ENCODE measurements at places on chromosomes 16 and 17.

DNA sequence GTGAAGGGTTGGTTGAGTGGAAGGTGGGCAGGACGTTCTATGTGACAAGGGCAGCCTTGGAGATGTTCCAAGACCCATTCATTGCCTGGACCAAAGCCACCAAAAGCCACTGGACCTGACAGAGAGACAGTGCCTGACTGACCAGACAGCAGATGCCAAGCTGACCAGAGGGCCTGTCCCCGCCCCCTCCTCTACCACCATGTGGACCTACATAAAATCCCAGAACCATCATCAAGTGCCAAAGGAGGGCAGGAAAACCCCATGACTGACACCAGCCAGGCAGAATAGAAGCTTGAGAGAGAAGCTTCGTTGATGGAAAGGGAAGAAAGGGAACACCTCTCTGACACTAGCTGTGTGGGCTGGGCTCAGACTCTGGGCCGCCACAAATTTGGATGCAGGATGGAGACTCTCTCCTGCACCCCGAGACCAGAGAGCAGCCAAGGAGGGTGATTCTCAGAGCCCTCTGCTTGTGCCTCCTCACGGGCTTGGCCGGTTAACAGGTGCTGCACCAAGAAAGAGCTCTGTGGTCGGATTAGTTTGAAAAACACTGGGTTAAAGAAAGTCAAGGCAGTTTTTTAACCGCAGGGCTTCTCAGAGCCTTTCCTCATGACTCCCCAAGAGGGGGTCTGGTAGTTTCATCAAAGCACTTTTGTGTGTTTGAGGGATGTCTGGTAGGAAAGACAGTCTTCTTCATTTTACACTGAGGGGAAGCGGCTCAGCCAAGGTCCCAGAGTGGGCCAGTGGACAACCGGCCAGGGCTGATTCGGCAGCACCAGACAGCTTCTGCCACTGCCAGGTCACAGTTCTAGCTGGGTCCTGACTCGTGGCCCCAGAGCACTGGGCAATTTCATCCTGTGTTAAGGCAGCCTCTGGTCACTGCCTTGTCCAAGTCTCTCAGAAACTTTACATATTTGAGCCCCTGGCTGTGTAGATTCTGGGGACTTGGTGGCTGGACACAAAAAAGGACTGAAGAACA is 1.7 kb downstream of the TNFRSF13B start:
- no peak for DNase-seq

DNA sequence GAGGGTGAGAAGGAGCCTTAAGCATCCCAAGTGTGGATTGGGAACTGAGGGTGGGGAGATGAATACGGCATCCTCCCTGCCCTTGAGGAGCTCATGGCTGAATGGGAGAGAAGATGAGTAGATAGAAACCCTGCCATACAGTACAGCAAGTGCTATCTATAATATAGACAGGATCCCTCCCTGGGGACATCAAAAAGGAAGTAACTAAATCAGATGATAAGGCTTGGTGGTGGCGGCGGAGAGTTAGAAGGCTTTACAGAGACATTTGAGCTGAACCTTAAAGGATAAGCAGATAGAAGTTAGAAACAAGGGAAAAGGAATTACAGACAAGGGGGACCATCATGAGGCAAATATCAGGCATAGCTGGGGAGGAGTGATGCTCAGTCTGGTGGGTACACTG is 67.5 kb upstream of the TMEM132E start:
- DNase-seq = no peak

DNA sequence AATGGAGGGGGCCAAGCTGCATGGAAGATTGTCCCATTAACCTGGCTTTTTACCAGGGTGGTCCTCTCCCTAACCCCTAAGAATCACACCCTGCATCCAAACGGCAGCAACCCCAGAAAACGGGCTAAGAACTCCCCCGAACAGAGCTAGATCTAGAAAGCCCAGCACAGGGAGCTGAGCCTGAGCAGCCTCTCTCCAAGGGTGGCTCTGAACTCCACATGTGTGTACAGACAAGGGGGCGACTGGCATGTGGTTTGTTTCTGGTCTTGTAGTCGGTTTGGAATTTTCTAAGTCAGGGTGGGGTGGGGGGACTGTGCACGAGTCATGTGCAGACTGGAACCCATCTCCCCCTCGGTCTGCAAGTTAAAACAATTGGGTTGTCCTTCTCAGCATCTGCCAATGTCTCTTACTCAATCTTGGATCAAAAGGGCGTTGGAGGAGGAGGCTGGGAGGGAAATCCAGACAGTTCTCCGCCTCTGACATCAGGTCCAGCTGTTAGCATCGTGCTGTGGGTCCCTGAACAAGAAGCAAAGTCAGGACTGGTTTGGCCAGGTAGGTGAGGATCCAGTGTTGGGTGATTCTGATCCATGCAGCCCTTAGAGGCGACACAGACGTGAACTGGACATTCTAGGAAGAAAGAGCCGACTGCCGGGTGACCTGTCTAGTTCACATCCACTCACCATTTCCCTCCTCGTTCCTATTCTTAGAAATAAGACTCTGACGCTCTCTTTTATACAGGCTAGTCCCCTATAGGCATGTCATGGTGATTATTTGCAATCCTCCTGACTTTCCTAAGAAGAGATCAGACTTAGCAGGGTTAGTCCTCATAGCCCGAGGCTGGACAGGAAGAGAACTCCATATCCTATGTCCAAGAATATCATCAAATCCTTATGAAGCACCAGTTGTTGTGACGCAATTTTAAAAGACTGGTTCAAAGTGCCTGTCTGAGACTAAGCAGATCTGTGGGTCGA is 381.8 kb downstream of the SOX9 start:
- no peak for DNase-seq

- no peak for DNase-seq
Measured at GRCh38 chr16:78428193-78428592, 328.7 kb downstream of the WWOX start.

DNA sequence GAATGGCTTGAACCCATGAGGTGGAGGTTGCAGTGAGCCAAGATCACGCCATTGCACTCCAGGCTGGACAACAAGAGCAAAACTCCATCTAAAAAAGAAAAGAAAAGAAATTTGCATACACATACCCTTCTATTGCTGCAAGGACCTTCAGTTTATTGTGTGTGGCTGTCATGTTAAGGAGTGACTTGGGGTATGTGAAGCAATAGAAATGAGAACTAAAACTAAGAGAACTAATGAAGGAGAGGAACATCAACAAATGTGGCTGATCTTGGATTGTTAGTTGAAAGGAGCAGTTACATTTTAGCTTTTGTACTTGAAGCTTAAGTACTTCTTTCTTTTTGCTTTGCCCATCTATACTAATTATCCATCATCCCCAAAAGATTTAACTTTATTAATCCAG is 12.7 kb upstream of the NSRP1 start:
- DNase-seq = no peak

- no peak for DNase-seq
Measured at GRCh38 chr17:34012709-34013375, 242.2 kb upstream of the CCL2 start.

- DNase-seq = no peak
Measured at GRCh38 chr17:34615326-34615725, 35.9 kb downstream of the TMEM132E start.

GRCh38 chr16:79909571-79909970 is 309.0 kb upstream of the MAF start:
- no peak for DNase-seq

- DNase-seq = no peak
Measured at GRCh38 chr16:10180771-10181163, 1.5 kb downstream of the GRIN2A start.

DNA sequence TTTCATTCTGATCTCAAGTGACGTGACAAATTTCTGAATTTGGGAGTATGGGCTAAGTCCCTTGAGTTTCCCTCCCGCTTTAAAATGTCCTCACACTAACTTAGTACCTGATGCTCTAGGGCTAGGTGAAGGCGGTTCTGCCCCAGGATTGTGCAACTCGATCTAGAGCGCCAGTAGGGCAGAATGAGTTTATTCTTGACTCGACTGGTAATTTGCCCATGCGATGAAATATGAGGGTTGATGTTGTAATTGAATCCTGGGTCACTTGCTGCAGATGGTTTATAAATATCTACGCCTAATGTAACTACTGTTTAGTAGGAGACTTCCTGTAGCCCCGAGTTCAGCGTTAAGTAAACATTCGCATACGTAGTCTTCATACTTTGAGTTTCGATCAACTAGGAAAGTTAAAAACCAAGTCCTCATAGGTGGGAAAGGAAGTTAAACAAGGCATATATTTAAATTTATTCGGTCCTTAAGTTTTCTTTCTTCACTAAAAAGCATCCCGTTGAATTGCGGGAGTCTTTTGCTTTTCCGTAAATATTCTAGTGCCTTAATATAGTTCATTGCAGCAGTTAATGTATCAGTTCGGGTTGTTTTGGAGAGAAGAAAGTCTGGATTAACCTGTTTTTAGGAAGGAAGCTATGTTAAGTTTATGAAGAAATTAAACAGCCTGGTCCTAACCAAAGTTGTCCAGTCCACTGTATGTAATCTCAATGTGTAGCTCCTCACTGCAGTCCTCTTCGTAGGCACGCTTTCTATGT is 1.6 kb downstream of the CTCF start:
- DNase-seq = no peak

GRCh38 chr17:8074554-8074953 is 13.0 kb downstream of the ALOX12B start:
- no peak for DNase-seq

DNA sequence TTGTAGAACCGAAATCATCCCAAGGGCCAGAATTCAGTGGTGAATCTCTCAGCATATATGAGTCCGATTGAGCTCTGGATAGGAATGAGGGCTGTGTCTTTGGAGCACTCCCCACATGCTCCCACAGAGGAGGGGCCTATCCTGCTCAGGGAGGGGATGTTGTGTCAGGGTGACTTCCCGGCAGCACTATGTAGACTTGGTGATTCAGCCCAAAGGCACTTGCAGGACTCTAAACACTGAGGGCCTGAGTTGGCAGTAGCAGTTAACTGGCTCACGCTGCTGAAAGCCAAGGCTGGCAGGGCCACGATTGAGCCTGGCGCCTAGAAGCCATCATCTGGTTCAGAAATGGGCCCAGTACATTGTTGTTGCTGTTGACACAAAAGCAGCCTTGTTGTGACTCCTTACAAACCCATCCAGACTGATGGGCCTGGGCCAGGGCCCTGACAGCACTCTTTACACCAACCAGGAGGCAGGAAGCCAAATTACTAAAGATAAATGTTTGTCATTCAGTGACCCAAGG is 31.9 kb downstream of the NMT1 start:
- DNase-seq = no peak

- no peak for DNase-seq
Measured at GRCh38 chr16:73151225-73151624, 103.3 kb upstream of the ZFHX3 start.

GRCh38 chr16:27437946-27438345 is 36.0 kb downstream of the IL21R start:
- DNase-seq = no peak

DNA sequence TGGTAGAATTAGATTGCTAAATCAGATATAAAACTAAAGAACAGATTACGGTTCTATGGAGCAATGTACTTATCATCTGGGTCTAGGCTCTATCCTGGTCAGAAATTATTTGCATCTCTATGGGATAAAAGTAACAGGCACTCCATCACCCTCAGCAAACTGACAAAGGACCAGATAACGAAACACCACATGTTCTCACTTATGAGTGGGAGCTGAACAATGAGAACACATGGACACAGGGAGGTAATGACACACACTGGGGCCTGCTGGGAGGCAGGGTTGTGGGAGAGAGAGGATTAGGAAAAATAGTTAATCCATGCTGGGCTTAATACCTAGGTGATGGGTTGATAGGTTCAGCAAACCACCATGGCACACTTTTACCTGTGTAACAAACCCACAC is 61.9 kb downstream of the MPHOSPH6 start:
- no peak for DNase-seq

- no peak for DNase-seq
Measured at GRCh38 chr17:15920758-15921239, 24.1 kb upstream of the ADORA2B start.

DNA sequence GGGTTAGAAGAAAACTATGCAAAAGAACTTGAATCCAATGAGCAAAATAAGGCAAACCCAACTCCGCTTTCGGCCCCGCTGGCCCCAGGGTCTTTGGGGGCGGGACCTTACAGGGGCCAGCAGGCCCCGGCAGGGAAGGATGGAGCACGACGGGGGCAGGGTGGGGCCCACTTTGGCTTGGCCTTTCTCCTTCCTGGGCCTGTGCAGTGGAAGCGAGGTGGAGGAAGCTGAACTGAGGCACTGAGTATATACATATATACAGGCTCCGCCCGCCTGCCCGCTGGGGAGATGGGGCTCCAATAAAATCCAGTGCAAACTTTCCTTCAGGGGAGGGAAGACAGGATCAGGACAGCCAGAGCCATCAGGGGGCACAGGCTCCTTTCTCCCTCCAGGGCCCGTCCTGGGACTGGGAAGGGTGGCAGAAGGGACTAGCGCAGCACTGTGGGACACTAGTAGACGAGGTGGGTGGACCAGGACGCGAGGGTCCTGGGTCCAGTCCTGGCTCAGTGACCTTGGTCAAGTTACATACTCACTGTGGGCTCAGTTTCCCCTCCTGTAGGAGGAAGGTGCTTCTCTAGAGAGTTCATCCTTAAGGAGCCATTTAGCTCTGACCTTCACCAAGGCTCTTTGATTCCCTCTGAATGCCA is 20.9 kb upstream of the MPO start:
- no peak for DNase-seq

DNA sequence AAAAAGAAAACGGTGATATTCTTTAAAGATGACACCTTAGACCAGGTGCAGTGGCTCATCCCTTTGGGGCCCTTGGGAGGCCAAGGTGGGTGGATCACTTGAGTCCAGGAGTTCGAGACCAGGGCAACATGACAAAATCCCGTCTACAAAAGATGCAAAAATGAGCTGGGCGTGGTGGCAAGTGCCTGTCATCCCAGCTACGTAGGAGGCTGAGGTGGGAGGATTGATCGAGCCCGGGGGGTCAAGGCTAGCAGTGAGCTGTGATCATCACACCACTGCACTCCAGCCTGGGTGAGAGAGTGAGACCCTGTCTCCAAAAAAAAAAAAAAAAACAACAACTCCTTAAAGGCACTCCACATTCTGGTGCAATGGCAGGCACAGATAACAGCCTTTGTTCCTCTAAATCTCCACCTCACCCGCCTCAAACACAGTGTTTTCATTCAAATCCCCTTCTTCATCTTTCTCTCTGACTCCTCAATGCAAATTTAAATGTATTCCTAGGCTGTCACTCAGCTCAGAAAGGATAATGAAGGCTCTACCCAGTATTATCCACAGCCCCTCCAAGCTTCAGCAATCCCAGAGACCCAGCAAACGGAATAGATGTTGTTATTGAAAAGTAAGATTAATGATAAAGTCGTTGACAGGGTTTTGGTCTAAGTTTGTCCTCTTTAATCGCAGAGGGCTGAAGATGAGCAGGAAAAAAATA is 56.2 kb upstream of the CACNG5 start:
- no peak for DNase-seq

GRCh38 chr16:24538756-24539294 is 541 bp upstream of the RBBP6 start:
- no peak for DNase-seq

- DNase-seq = no peak
Measured at GRCh38 chr17:42937712-42938596, 26.3 kb downstream of the AARSD1 start.

- no peak for DNase-seq
Measured at GRCh38 chr16:53135329-53135728, 80.5 kb downstream of the CHD9 start.

- no peak for DNase-seq
Measured at GRCh38 chr16:49834531-49835151, 21.3 kb downstream of the ZNF423 start.
